GM18507 (cell line): ENCODE measurements at places on chromosomes 1 and 21.

DNA sequence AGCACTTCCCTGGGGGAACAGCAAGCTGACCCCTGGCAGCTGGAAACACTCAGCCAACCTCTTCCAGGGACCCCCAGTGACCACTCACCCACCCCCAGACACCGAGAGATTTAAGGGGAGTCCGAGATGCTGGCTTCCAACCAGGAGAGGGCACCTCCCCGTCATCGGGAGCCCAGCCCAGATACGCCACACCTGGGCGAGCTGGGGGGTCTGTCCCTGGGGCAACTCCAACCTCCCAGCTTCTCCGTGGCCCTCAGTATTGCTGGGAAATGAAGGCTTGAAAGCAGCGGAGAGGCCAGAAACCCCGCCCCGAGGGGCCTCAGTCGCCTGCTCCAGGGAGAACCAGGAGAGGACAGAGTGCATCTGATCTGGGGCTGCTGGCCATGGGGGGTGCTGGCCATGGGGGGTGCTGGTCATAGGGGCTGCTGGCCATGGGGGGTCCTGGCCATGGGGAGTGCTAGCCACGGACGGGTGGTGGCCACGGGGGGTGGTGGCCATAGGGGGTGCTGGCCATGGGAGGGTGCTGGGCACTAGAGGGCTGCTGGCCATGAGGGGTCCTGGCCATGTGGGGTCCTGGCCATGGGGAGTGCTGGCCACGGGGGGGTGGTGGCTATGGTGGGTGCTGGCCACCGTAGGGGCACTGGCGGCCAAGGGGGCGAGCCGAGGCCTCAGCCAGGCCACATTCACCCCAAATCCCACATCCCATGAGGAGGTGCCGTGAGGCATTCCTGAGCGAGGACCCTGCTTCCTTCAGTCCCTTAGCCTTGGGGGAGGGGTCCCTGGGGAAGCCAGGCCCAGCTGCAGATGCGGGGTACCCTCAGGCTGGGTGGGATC lies 61.5 kb upstream of the TTC34 start:
- no peak for DNase-seq

- no peak for DNase-seq
These were observed 18.4 kb downstream of the TTC34 start for GRCh38 chr1:2783069-2783434.

GRCh38 chr21:39529026-39529425 lies 77.3 kb downstream of the SH3BGR start:
- no peak for DNase-seq

- DNase-seq: no peak
These were observed 33.3 kb downstream of the COQ8A start for GRCh38 chr1:226973371-226973897.

- DNase-seq: no peak
These were observed 99.0 kb downstream of the KCNN3 start for GRCh38 chr1:154770897-154771594.

GRCh38 chr1:244704107-244704506 lies 51.2 kb downstream of the DESI2 start:
- no peak for DNase-seq

- DNase-seq: no peak
These were observed 68.3 kb downstream of the CAPZB start for GRCh38 chr1:19416921-19417470.

DNA sequence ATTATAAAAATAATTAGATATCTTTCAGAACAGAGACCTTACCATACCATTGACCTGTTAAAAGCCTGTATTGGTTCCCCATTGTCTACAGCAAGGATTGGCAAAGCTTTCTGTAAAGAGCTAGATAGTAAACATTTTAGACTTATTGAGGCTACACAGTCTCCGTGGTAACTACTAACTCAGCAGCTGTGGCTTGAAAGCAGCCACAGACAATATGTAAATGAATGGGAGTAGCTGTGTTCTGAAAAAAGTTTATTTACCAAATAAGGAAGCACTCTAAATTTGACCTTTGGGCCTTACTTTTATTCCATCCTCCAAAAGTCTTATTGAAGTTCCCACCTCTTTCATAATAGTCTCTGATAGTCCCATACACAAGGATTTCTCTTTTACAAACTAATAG lies 39.7 kb downstream of the NUP210L start:
- no peak for DNase-seq

DNA sequence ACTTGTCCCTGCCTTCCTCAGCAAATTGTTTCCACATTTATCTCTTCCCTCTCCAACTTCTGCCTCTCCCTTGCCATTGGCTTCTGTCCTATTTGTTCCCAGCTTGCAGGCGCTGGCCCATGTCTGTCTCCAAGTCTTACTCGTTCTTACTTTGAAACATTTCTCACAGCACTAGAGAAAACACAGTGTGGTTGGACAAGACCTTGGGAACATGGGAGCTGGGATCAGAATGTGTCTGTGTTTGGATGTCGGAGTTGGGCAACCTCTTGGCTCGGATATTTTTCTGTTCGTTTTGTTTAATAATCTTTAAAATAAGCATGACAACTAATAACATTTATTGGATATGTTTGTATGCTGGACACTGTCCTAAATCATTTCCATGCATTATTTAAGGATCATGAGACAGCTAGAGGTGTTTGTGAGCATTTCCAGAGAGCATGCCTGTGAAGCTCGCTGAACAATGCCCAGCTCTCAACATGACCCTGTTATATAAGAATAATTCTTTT lies 5.9 kb upstream of the BRWD1 start:
- no peak for DNase-seq

DNA sequence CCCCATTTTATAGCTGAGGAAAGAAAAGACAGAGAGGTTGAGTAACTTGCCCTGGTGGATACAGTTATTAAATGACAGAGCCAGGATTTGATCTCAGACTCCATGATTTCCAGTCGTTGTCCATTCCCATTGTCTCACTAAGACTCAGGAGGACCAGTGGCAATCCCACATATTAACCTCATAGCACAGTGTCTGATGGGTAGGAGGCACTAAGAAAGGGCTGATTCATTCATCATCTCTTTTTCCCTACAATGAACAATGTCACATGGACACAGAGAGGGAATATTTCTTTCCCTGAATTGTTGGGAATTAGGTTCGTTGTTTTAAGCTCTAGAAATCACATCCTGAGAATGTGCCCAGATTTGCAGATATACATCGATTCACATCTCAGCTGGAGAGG lies 99.9 kb downstream of the PBX1 start:
- no peak for DNase-seq

GRCh38 chr21:26404288-26404687 lies 168.8 kb downstream of the CYYR1 start:
- DNase-seq: no peak

DNA sequence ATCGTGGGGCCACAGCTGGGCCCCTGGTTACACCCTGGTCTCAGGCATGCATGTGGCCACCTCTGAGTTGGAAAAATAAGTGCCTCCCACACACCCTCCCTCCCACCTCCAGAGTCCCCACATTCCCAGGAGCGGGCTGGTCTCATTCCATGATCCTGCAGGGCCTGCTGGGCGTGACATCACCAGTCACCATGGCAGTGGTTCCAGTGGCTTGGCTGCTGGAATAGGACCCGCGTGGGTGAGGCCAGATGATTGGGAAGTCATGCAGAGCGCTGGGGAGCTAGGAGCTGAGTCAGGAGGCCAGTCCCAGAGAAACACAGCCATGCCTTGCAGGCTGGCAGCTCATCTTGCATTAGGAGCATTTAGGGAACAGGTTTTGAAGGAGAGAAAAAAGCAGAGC lies 125.4 kb upstream of the TMEM51 start:
- DNase-seq: no peak

- no peak for DNase-seq
These were observed 21.6 kb upstream of the GPR137B start for GRCh38 chr1:236120721-236121153.

DNA sequence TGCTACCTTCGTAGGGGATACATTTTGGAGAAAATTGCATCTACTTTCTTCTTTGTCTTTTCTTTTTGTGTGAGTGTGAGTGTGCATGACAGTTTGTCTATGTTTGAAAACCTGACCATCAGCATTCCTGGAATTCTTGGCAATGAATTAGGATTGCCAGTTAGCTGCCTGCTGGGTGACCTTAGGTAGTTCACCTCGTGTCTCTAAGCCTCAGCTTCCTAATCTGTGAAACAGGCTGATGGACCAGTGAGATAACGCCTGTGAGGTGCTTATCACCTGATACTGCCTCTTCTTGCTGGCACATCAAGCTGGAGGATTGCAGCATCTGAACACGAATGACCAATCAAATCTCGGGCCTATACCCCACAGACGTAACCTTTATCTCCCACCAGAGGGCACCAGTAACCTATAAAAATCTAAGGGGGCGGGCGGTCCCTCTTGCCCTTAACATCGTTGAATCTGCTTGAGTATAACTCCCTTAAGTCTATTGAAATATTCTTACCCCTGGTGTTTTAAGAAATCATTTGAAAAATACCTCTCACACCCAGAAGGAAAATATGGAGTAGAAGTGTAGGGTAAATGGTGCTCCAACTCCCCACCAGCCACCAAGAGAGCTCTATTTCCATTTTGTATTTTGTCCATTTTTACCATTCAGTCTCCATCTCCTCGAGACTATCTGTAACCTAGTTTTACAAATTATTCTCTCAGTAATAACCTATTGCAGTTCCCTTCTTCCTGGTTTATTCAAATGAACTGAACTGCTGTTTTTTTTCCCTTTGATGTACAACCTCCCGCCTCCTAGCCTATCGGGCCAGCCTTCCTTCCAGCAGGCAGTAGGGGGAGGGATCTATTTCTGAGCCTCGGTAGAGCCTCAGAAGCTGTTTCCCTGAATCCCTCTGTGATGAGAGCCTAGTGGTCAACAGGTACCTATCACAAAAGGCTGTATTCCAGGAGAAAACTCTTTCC lies 49.7 kb downstream of the MDM4 start:
- peak; percentile 65 for DNase-seq

DNA sequence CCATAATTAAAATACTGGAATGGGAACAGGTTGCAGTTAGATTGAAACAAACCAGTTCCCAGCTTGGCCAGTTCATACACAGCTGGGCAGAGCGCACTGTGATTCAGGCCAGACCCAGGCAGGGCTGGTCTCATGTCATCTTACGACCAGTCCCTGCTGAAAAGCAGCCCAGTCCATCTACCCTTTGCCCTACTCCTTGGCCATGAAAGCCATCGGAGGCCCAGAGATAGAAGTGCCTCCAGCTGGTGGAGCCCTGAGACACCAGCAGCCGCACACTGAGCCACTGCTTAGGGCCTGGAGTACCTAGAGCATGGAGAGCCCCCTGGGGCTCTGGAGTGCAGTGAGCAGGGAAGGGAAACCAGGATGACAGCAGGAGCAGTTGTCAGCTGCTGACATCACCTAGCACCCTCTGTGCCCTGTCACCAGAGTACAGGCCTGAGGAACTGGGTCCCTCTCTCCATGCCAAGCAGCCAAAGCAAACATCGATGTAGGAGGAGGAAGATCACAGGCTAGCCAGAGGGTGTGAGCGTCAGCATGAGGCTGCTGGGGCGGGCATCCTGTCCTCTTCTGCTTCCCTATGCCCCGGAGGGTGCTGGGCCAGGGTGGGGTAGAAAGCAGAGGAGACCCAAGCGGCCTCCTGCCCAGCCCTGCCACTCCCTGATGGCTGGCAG lies 34.2 kb upstream of the TMEM125 start:
- DNase-seq: no peak

DNA sequence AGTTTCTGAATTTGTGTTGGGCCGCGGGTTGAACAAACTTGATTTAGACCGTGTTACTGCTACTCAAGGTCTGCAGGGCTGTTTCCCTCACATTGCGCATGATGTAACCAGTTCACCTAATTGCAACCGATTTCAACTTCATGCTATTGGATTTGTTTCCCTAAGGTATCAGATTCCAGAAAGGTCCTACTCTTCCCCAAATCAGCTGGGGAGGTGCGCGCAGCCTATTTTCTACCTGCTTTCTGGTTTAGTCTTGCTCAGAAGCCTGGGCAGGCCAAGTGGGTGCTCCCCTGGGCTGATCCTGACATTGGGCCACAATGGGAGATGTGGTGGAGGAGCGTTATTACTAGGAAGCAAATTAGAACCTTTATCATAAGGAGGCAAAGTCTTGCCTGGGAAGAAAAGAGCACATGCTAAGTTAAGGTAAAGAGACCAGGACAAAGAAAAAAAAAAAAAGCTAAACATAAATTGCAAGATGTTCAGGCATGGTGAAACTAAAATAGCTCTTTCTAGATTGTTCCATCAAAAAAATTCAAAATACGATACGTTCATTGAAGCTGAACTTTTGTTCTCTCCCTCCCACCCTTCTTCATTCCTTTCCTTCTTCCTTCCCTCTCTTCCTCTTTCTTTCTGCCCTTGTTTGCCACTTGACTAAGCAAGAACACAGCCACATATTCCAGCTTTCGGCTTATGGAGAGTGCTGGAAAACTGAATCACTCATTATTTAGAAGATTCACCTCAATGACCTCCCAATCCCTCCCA lies 28.8 kb upstream of the TARBP1 start:
- DNase-seq: no peak

GRCh38 chr1:161071886-161072371 lies 2.2 kb upstream of the ARHGAP30 start:
- DNase-seq: no peak

GRCh38 chr1:36276688-36277087 lies 29.5 kb upstream of the SH3D21 start:
- no peak for DNase-seq

DNA sequence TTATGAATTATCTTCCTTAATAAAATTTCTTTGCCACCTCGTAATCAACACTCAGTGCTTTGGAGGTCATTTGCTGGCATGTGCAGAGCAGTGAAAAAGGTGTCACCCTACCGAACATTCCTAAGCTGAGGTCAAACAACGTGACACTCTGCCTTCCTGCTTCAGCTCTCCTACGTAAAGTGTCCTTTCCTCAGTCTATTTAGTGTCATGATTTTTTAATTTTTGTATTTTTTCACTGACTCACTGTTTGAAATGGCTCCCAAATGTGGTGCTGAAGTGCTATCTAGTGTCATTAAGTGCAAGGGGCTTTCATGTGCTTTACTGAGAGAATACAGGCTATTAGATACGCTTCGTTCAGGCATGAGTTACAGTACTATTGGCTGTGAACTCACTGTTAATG lies 37.0 kb upstream of the ITPKB start:
- DNase-seq: no peak

GRCh38 chr1:219071209-219071608 lies 102.5 kb upstream of the LYPLAL1 start:
- DNase-seq: no peak

DNA sequence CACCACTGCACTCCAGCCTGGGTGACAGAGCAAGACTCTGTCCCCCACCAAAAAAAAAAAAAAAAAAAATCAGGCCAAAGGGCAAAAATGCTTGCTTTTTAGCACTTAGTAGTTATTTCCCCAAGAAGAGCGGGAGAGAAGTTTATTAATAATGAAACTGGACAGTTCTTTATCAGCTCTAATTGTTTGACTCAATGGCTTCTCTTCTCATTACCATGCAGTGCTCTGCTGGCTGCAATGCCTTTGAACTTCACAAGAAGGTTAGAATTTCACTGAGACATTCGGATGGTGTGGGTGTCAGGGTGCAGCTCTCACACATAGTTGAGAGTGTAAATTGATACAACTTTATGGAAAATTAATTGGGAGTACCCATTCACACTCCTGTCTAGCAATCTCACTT lies 63.7 kb downstream of the EDARADD start:
- peak; percentile 20 for DNase-seq

DNA sequence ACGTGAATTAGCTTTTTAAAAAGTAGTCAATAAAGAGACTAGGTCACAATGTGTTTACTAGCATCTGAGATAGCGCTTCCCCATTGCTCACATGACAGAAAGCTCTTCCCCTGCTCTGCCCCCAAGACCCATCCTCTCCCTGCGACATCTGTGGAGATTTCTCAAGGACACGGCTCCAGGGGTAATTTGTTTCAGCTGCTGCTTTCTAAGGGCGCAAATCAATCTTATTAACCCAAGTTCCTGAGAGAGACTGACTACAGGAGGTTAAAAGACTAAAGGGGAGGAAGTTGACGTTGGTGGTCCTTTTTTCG lies at the start of gene MYOCOS:
Gene MYOCOS, plus strand, starts transcription at position 92 of the 311 bp plus-strand sequence. CDS start 1,641 bp downstream, outside the sequence.
- no peak for DNase-seq
